H1 (cell line): ENCODE measurements at places on chromosomes 5 and 9. TPM values are rescaled to one million over a fixed set of nuclear protein-coding genes. Genes with fewer than 3 reads are reported as not detected.

SPATA31E1 gene
- total RNA-seq = 0.09 TPM in 1 of 2 replicates, not detected in the other

LCN1 gene
- not detected in 2 replicates for total RNA-seq

SLC45A2 gene
- not detected in 2 replicates for total RNA-seq

MEIKIN gene
- total RNA-seq = not detected in 2 replicates

PFN3 gene
- total RNA-seq = not detected in 2 replicates

SMIM23 gene
- not detected in 2 replicates for total RNA-seq

IFNB1 gene
- not detected in 2 replicates for total RNA-seq

- no peak for DNase-seq
These were observed 360.6 kb downstream of the PTPRD start for GRCh38 chr9:10252174-10252573.

GRCh38 chr9:123662057-123662776 lies 267.7 kb downstream of the DENND1A start:
- no peak for DNase-seq

DNA sequence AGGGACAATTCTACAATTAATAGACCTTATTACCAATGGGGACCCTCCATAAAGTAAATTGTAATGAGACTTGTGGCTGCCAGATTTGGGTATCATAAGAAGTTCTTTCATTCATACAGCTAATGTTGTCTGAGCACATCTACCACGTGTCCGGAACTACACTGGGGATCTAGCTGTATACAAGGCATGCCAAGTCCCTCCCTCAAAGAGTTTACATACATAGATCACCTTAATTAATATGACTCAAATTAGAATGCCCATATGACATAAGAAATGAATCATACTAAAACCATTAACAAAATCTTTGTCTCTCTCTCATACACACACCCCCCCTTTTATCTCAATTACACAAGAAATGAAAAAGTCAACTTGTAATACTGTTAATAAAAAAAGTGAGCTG lies 18.0 kb upstream of the NR4A3 start:
- DNase-seq = no peak

DNA sequence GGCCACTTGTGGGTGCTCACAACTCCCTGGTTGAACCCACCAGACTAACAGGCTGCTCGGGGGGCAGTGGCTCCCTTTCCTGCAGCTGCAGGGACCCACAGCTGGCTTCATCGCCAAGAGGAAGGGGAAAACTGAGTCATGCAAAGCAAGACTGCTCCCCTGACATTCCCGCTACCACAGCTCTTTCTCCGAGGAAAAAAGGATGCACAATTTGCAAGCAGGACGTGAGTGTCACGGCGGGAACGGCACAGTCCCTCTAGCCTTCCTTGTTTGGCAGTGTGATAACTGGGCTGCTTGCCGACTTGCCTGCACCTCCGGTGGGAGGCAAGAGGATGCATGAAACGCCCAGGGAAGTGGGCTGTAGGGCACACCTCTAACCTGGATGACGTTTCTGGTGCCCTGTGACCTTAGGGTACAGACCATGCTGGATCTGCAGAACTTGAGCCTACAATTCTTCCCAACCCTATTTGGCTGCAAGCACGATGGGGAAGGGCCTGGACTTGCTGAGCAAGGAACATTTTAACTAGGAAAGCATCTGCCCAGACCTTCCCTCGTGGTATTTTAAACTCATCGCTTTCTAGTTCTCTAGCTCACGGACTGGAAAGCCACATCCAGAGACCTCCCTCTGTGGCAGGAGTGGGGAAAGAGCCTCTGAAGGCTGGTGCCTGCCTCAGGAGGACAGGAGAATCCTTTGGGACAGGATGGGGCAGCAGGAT lies 7.8 kb downstream of the SH3PXD2B start:
- DNase-seq = no peak

GRCh38 chr5:139974661-139975060 lies 68.4 kb downstream of the NRG2 start:
- DNase-seq = no peak

GRCh38 chr5:14773588-14773987 lies 98.0 kb downstream of the ANKH start:
- DNase-seq = no peak

DNA sequence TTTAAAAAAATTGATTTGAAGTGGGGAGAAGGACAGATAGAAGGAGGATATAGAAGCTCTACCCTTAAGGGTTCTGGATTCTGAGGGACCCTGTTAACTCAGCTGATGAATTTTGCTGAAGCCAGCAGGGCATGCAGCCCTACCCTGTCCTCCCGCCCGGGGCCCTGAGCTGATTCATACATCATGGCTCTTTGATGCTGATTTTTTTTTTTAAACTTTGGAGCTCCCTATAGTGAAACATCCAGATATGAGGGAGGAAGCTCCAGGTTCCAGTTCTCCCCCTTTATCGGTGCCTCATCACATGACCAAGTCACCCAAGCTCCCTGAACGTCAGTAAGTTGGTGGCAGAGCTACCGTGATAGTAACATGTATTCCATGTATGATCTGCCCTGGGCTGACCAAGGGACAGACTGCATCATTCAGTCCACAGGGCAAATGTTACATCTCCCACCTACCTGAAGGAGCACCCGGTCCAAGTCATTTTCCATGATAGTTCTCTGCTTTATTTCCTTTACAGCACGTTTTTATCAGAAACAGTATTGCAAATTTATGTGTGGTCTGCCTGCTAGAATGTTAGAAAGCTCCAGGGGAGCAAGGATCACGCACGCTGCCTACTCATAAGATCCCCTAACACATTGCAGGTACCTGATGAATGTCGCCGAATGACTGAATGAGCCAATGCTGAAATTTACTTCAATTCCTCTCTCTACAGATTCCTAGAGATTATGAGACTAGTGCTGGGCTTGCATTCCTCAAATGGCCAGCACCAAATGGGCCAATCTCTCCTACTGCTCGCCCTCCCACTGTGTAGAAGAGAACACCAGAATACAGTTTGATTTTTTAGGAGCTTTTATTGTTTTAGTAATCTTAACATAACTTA lies 25.9 kb downstream of the SPARC start:
- no peak for DNase-seq

DNA sequence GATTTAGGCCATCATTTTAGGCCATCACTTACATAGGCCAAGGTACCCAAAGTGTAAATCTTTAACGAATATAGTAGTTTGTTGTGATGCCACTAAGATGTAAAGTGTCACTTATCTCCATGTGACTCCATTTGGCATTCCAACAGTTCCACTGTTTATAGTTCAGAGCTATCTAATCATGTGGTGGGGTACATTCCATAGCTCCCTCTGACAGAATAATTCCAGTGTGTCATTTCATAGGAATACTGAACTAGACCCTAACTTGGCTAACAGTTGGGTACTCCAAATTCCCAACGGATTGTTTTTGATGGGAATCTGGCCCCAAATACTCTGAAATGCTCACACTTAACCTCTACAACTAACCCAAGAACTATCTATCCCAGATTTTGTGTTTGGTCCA lies 76.7 kb upstream of the FST start:
- no peak for DNase-seq

DNA sequence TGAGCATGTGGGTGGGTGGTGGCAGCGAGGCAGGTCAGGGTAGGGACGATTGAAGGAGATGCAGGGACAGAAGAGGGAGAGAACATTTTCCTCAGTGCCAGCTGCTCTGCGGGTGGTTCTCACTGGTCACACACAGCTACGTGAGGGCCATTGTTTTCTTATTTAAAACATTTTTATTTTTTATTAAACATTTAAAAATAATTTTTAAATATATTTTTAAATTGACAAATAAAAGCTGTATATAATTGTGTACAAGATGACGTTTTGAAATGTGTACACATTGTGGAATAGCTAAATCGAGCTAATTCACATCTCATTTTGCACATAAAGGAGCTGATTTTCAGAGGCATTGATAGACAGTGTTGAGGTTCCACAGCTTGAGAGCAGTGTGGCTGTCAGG lies 14.0 kb downstream of the FAM240B start:
- no peak for DNase-seq

DNA sequence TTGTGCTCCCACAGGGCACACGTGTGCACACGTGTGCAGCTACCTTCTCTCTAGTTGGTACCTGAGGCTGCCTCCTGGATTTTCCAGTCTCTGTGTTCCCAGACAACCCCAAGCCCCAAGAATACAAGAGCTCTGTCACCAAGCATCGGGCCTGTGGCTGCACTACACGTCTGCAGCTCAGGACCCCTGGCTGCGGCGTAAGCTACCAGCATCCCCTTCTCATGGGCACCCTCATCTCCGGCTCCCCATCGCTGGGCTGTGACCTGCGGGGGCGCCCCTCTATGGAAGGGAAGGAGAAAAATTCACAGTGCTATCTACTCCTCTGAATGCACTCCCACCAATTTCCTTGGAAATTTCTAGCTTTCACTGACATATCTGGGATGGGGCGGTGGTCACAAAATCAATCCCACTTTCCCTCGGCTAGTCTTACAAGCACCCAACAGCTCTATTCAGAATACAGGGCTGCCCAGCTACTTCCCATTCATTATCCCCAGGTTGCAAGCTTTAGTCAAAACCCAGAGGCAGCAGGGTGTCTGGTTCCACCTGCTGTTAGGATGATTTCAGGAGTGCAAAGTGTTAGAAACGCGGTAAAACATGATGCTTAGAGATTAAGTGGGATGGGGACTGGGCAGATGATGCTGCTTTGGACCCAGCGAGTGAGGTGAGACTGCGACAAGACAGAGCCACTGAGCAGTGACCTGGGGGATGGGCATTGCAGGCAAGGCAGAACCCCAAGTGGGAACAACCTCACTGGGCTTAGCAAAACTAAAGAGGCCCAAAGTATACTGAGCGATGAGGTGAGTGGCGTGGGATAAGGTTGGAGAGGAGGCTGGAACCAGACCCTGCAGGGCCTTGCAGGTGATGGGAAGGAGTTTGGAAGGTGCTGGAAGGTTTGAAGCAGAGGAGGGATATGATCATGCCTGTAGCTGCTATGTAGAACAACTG lies 121.7 kb downstream of the KCNIP1 start:
- DNase-seq = no peak

DNA sequence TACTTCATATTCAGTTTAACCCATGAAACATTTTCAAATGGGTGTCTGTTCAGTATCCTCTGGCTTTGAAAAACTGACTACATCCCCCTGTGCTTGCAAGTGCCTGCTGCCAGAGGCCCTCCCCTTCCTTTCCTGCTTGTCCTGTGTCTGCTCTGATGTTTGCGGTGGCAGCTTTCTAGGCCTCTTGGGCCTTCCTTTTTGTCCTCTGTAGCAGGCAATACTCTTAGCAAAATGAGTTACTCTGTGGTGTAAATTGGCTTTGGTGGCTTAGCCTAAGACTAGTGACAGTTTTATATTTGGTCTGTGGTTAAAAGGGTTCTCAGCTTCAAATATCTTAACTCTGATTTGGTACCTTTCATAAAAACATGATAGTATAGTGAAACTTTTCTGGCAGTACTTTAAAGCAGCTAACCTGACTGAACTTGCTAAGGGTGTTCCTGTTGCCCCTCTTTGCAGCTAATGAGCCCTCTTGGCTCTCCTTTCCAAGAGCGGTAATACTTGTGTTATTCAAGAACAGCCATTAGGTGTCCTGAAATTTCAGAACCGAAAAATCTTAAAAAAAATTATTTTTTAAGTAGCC lies 76.6 kb downstream of the GOLM1 start:
- no peak for DNase-seq

DNA sequence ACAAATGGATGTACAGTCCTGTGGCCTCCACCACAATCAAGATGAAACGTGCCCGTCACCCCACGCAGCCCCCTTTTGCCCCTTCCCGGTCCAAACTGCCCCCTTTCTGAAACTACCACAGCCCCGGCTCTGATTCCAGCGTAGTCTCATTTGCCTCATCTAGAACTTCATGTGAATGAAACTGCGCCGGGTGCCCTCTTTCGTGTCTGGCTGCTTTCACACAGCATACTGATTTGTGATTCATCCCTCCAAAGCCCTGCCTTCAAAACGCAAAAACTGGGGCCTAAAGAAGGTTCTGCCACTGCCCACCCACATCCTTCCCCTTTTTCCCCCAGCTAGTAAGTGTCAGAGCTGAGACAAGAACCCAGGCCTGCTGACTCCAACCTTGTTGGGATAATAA lies 31.5 kb upstream of the NCS1 start:
- DNase-seq = no peak

DNA sequence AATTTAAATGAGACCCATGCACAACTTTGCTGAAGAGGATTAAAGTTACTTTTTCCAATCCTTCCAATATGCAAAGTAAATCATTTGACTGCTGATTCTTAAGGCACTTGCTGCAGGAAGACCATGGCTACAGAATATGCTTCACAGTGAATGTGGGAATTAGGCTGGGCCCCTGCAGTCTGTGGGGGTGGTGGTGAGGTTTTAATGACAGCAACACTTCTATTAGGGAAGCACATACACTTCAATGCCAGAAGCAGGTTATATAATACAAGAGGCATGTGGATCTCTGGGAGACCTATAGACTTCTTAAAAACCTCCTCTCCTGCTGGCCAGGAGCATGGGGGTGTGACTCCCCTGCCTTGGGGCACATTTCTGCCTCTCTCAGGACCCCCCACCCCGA lies 124.5 kb upstream of the KLF9 start:
- DNase-seq = no peak

GRCh38 chr5:132430746-132431145 lies 59.8 kb downstream of the IRF1 start:
- no peak for DNase-seq

GRCh38 chr9:23343226-23343625 lies 482.8 kb downstream of the ELAVL2 start:
- no peak for DNase-seq

- DNase-seq = no peak
These were observed 61.2 kb upstream of the PHYKPL start for GRCh38 chr5:178293815-178294214.

- DNase-seq = no peak
These were observed 80.2 kb upstream of the ZNF169 start for GRCh38 chr9:94178927-94179326.

DNA sequence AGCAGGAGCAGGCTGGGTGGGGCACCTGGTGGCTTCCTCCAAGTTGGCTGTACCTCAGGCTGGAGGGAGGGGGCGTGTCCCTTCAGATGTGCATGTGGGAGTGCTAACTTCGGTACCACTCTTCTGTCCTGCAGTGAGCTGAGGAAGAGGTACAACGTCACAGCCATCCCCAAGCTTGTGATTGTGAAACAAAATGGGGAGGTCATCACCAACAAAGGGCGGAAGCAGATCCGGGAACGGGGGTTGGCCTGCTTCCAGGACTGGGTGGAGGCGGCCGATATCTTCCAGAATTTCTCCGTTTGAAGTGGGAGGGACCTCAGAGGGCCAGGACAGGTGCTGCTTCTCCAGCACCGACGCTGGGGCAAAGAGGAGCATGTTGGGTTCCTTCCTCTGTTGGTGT lies 9.3 kb downstream of the NXNL2 start:
- no peak for DNase-seq

DNA sequence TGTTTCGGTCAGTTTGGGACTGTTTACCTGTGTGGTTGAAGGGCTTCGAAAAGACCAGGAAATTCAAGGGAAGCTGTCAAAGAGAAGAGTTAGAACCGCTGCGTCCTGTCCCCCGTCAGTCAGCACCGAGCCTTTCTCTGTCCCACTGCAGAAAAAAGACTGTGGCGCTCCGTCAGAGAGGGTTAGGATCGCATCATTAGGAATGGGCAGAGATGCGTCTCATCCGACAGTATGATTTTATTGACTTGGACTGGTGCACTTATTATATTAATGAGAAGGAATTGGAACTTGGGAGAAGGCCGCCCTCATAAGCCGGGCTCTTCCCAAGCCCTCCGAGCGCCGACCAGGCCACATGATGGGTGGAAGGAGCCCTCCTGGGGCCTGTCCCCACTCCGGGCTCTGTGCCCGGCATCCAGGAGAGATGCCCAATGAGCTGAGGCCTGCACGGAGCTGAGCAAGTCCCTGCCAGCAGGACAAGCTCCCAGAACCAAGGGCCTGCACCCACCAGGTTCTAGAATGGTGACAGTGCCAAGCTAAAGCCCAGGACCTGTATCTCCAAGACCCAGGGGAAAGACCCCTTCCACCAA lies 71.5 kb downstream of the NEK6 start:
- no peak for DNase-seq
